ENCODE measurements at places on chromosomes 16 and 17.

GRCh38 chr17:72409405-72410002 is 288.7 kb downstream of the SOX9 start:
- DNase-seq: no peak

DNA sequence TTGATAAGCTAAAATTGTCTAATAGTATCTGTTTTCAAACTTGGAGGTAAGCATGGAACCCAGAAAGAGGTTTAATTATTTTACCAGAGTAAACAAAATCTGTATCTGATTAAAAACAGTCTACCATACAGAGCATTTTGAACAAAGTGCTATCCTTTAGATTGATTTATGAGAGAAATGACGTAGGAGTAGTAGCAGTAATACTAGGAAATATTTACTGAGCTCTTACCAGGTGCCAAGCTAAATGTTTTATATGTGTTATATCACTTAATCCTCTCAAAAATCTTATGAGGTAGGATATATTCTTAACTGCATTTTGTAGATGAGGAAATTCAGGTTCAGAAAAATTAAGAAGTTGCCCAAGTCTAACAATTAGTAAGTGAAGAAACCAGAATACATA is 186.4 kb upstream of the NOG start:
- no peak for DNase-seq

DNA sequence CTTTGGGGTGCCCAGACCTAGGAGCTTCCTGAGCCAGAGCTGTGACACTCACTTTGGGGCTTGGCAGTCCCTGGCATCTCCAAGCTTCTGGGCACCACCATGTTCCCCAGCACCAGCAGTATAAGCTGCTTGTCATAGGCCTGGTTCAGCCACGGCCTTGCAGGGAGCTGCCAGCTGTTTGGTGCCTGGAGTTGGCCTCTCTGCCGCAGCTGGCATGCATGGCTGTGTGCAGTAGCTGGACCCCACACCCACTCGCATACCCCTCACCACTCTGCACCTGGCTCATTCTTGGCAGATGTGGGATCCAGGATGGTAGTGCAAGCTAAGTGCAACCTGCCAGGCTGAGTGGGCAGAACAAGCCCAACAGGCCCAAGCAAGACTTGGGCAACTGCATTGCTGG is 73.4 kb upstream of the BRD7 start:
- no peak for DNase-seq

DNA sequence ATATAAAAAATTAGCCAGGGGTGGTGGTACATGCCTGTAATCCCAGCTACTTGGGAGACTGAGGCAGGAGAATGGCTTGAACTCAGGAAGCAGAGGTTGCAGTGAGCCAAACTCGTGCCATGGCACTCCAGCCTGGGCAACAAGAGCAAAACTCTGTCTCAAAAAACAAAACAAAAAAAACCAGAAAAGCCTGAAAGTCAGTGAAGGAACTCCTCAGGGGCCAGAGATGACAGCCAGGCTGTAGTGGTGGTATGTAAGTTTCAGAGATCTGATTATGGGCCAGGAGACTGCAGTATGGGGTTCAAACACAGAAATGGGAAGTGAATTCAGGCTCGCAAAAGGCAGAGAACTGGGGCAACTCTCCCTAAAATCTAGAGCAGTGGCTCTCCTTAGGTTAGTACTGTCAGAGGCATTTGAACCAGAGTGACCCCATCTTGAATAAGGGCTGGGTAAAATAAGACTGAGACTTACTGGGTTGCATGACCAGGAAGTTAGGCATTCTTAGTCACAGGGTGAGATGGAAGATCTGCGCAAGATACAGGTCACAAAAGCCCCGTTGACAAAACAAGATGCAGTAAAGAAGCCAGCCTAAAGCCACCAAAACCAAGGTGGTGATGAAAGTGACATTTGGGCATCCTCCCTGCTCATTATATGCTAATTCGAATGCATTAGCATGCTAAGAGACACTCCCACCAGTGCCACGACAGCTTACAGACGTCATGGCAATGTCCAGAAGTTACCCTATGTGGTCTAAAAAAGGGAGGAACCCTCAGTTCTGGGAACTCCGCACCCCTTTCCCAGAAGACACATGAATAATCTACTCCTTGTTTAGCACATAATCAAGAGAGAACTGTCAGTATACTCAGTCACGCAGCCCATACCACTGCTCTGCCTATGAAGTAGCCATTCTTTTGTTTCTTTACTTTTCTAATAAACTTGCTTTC is 120.2 kb upstream of the XYLT1 start:
- no peak for DNase-seq

DNA sequence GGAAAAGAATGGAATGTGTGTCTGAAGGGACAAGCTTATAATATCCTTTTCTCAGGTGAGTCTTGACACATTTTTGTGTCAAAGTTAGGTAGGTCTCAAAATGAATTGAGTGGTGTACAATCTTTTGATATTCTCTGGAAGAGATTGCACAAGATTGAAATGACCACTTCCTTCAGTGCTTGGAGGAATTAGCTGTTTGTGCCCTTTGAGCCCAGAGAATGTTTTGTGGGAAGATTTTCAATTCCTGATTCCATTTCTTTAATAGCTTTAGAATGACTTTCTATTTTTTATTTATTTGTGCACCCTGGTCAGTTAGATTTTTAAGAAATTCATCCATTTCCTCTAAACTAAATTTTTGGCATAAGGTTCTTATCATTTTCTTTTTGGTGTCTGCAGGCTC is 1.6 kb upstream of the CCL13 start:
- no peak for DNase-seq

DNA sequence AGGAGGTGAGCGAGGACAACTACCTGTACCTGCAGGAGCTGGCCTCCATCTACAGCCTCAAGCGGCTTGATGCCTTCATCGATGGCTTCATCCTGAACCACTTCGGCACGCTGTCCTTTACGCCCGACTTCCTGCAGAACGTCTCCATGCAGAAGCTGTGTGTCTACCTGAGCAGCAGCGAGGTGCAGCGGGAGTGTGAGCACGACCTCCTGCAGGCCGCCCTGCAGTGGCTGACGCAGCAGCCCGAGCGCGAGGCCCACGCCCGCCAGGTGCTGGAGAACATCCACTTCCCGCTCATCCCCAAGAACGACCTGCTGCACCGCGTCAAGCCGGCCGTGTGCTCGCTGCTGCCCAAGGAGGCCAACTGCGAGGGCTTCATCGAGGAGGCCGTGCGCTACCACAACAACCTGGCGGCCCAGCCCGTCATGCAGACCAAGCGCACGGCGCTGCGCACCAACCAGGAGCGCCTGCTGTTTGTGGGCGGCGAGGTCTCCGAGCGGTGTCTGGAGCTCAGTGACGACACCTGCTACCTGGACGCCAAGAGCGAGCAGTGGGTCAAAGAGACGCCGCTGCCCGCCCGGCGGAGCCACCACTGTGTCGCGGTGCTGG is 9.0 kb downstream of the KLHL36 start:
- DNase-seq: no peak

DNA sequence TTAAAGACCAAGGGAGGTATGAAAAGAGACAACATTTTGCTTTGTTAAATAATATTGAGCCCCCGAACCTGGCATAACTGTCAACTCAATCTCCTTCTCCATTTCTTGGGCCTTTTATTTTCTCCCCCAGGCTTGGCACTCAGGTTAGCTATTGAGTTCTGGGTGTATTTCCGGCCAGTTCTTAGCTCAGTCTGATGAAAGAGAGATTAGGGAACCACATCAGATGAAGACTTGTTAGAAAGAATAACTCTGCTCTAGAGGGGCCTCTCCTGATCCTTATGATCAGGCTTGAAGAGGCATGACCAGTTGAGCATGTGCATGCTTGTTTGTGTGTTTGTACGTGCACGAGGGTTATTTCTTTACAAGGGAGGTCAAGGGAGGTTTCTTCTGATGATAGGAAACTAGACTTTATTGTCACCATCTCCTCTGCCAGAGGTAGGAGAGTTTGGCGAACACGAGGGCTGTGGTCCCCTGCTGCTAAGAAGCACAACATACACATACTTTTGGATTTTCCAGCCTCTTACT is 29.2 kb upstream of the HS3ST2 start:
- DNase-seq: no peak

DNA sequence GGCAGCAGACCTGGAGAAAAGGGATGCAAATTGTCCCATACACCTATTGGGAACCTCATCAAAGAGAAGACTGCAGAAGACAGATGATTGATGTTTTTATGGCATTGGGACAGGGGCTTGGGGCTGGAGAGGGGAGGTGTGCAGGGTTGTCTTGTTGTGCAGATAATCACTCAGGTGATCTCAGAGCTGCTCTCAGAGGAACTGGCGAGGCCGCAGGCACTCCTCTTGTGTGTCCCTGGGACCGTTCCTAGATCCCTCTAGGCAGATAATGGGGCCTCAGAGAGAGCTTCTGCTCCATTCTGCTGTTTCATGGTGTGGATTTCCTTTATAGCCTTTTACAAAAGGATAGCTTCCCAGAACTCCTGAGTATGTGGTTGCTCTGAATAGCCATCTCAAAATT is 1.6 kb downstream of the RNF213 start:
- no peak for DNase-seq

- DNase-seq: no peak
Measured at GRCh38 chr17:67376415-67376736, 705 bp upstream of the PITPNC1 start.

GRCh38 chr17:6660805-6661463 is 9.4 kb downstream of the C17orf100 start:
- DNase-seq: no peak

DNA sequence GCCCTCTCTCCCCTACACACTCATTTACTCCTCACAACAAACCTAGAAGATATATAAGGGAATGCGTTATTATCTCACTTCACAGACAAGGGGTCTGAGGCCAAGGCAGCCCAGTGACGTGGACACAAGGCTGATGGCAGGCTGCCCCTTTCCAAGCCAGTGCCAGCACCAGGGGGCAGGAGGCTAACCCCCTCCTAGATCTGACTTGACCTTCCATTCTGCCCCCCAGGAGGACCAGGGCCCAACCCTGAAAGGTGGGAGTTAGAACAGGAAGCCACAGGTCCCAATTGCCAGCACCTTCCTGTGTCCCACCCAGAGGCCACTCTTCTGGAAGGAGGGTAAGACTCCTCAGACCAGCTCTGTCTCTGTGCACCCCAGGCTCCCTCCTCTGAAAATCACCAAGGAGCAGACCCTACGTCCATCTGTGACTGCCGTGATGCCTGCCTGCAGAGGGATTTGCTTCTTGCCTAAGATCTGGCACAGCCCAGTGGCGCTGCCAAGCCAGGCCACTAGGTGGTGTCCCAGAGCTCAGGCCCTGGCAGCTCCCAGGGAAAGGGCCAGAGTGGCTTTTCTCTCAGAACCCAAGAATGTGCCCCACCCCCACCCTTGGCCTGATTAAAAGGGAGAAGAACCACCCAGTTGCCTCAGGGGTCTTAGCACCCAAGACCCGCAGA is 42.4 kb upstream of the MRPS23 start:
- peak; percentile 66 for DNase-seq

GRCh38 chr17:77481476-77482374 is 341.0 kb downstream of the SEC14L1 start:
- DNase-seq: no peak

DNA sequence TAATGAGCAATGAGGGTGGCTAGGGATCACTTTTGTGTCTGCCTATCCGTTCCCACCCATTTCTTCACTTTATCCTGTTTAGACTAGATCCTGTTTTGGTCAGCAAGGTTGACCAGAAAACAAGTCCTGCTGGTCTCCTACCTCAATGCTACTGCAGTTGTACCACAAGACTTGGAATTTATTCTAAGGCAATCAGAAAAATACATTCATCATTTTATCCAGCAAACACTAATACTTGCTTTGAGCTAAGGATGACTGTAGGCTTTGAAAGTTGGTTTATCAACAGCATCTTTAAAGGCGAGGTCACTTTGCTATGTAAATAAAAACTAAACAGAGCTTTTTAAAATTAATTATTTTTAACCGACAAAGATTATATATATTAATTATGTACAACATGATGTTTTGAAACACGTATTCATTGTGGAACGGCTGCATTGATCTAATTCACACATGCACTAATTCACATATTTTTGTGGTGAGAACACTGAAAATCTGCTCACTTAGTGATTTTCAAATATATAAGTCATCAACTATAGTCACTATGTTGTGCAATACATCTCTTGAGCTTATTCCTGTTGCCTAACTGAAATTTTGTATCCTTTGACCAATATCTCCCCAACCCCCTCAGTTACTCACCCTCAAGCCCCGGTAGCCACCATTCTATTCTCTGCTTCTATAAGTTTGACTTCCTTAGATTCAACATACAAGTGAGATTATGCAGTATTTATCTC is 125.9 kb upstream of the HS3ST3A1 start:
- DNase-seq: no peak

DNA sequence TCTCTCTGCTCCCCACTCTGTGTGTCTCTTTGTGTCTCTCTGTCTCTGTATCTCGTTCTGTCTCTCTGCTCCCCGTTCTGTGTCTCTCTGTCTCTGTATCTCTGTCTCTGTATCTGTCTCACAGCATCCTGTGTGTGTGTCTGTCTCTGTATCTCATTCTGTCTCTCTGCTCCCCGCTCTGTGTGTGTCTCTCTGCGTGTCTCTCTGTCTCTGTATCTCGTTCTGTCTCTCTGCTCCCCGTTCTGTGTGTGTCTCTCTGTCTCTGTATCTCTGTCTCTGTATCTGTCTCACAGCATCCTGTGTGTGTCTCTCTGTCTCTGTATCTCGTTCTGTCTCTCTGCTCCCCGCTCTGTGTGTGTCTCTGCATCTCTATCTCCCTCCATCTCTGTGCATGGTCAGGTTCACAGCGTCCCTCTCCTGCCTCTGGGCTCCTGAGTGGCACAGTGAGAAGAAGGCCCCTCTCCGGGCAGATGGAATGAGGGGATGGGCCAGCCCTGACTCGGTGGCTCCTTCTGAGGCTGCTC is 38.9 kb upstream of the CIBAR2 start:
- no peak for DNase-seq

- DNase-seq: no peak
Measured at GRCh38 chr17:58666858-58667267, 25.0 kb downstream of the TEX14 start.

DNA sequence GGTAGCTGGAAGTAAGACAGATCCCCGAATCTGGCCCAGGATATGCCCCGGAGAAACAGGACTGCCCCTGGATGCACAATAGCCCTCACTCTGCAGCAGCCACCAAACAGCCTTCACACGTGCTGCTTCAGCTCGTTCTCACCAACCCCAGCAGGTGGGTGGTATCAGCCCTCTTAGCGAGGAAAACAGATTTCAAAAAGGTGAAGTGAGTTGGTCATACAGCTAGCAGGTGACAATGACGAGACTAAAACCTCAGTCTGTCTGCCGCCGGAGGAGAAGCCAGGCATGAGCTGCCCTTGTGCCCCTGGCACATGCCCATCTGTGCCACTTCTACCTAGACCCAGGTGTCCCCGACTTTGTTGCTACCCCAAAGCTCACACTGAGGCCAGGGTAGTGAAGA is 92.4 kb downstream of the YPEL2 start:
- no peak for DNase-seq

- no peak for DNase-seq
Measured at GRCh38 chr17:12548558-12548957, 117.1 kb upstream of the MYOCD start.
